ENCODE measurements at places on chromosomes 12 and 14.

DNA sequence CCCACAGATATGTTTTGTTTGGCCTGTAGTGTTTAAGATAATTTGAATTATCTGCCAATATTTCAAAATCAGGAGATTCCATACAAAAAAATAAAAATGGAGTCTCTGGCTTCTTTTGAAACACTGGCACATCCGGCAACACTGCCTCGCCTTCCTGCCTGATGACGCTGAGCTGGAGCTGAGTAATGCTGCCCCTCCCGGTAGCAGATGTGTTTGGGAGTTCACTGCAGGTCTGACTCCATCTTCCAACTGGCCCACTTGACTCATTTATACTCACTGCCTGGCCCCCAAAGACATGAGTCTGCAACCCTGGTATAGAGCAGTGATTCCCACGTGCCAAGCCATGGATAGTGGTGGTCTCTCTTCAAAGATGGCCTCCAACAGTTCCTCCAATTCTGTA is 7.4 kb downstream of the CIT start:
- no peak for DNase-seq

- no peak for DNase-seq
Observed at GRCh38 chr12:48197971-48198671, 5.0 kb downstream of the OR10AD1 start.

- no peak for DNase-seq
Observed at GRCh38 chr12:3148366-3149000, 71.3 kb downstream of the TSPAN9 start.

DNA sequence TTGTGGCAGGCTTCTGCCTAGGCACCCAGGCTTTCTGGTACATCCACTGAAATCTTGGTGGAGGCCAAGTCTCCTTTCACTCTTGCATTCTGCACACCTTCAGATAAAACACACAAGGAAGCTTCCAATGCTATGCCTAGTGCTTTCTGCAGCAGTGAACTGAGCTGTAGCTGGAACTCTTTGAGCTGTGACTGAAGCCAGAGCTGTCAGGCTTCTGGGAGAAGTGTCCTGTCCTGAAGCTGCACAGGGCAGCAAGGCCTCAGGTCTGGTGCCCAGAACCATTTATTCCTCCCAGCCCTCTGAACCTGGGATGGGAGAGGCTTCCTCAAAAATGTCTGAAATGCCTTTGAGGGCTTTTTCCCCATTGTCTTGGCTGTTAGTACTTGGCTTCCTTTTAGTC is 941.7 kb downstream of the LRFN5 start:
- no peak for DNase-seq

GRCh38 chr12:20409607-20410377 is 41.5 kb downstream of the PDE3A start:
- DNase-seq, result no peak

- DNase-seq, result peak; percentile 12
Observed at GRCh38 chr14:67532998-67533753, at the start of gene PLEKHH1. TSS of gene PLEKHH1 (plus strand) at chr14:67533290. CDS start at chr14:67541868, 8,578 bp downstream.

Data from cortex of kidney (tissue), 1 donor.